ENCODE measurements at places on chromosomes 12 and 14.

- DNase-seq: no peak
Observed at GRCh38 chr12:92779902-92780301, 77.1 kb downstream of the PLEKHG7 start.

- DNase-seq: no peak
Observed at GRCh38 chr14:92624764-92625163, 111.2 kb downstream of the RIN3 start.

DNA sequence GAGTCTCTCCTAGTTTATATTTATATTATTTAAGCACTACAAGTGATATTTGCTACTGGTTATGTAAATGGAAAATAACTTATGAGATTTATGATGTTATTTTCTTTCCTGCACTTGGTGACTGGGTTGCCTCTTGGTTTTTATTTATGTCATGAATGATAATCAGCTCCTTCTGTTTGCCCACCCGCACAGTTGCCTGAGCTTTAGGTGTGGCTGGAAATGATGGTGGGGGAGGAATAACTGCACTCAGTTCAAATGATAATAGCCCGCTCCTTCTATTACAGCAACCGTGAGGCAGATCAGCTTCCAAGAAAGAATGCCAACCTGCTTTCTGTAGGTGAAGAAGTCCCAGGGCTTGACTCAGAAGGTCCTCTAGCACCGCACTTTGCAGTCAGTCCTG lies 190.2 kb upstream of the CAND1 start:
- DNase-seq: no peak

DNA sequence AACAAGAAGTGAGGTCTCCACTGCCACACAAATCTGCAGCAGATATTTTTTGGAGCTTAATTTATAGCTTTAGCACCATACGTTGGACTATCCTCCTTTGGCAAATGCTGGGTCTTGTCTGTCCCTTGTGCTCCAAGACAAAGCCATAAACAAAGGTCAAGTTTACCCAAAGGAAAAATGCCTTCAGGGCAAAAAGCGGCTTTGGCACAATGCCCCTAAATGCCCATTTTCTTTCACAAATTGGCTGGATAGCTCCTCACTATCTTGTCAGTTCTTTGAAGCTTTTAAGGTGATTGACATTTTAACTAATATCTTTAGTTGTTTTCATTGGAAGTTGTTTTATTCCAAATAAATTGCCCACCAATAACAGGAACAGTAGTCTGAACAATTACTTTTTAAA lies 59.6 kb downstream of the EML5 start:
- DNase-seq: no peak

DNA sequence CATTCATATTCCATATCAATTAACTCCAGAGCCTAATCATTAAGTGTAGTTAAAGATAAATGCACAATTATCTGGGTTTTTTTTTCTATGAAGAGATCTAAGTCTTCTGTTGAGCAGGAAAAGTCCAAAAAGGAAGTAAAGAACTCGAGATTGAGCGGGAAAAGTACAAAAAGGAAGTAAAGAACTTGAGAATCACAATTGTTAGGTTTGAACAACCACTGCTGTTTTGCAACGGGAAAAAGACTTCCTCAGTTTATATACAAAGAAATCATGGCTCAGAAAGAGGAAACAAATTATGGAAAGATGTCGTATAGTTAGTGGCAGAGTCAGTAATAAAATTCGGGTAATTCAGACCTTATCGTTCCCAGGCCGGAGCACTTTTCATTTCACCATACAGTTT lies 63.3 kb downstream of the PPP1R12A start:
- DNase-seq: no peak

DNA sequence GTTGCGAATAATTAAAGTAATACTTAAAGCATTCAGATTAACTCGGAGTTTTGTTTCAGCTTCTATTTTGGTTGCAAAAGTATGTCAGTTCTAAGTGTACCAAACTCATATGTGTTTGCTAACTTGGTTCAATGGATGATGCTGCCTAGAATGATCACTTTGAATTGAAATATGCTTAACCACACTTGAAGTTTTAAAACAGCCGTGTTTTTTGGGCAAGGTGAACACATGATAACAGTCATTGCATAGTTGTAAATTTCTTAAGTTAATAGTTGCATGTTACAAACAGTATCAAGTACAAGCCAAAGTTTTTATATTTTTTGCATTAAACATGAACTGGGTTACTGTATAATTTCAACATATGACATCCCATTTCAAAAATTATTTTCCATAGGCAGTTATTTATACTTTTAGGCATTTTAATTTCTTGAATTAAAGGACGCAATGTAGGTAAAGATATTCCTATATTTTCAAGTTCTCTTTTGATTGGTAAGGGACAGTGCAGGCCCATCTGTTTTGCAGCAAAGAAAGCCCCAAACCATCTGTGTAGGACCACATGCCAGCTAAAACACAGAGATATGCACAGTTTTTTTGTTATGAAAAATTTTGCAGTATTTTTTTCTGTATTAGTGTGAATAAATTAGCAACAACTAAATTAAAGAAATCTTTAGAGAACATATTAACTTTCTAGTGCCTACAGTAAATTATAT lies 575.5 kb downstream of the PRKD1 start:
- no peak for DNase-seq

- DNase-seq: no peak
Observed at GRCh38 chr14:89618330-89618708, 201.3 kb upstream of the FOXN3 start.

GRCh38 chr14:69291396-69291795 lies 31.4 kb downstream of the GALNT16 start:
- no peak for DNase-seq

GRCh38 chr14:58305730-58306129 lies 7.4 kb downstream of the ARID4A start:
- DNase-seq: no peak

GRCh38 chr14:75837151-75837787 lies 144.5 kb downstream of the TGFB3 start:
- DNase-seq: no peak

GRCh38 chr12:224330-224729 lies 10.4 kb upstream of the SLC6A12 start:
- DNase-seq: no peak

DNA sequence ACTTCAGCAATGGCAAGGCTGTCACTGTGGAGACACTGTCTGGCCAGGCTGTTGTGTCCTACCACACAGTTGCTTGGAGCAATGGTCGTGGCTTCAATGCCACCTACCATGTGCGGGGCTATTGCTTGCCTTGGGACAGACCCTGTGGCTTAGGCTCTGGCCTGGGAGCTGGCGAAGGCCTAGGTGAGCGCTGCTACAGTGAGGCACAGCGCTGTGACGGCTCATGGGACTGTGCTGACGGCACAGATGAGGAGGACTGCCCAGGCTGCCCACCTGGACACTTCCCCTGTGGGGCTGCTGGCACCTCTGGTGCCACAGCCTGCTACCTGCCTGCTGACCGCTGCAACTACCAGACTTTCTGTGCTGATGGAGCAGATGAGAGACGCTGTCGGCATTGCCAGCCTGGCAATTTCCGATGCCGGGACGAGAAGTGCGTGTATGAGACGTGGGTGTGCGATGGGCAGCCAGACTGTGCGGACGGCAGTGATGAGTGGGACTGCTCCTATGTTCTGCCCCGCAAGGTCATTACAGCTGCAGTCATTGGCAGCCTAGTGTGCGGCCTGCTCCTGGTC lies 4.3 kb downstream of the LRP10 start:
- DNase-seq: no peak

GRCh38 chr14:38357557-38357956 lies 101.7 kb upstream of the CLEC14A start:
- DNase-seq: no peak

DNA sequence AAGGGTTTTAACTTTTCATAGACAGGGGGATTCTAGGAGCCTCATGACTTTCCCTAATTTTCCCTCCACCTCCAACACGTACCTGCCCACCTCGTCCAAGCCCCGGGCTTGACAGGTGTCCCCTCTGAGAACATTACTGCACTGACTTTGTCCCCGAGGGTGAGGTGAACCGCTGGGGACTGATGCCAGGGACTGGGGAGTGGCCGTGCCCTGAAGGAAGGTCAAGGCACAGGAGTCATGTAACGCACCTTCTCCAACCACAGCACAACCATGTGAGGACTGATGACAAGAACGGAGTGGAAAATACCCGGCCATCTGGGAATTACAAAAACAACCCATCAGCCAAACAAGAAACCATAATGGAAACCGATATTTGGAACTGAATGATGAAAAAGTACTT lies 214.7 kb upstream of the C14orf180 start:
- DNase-seq: no peak

GRCh38 chr14:104434214-104435076 lies 145.1 kb upstream of the C14orf180 start:
- no peak for DNase-seq

- DNase-seq: no peak
Observed at GRCh38 chr12:72144553-72144952, 127.6 kb upstream of the TRHDE start.

GRCh38 chr14:84253326-84253725 lies 1276.6 kb upstream of the FLRT2 start:
- no peak for DNase-seq

GRCh38 chr12:66627270-66627987 lies 51.4 kb downstream of the GRIP1 start:
- no peak for DNase-seq

- DNase-seq: no peak
Observed at GRCh38 chr12:124371366-124371765, 76.5 kb downstream of the RFLNA start.

- DNase-seq: no peak
Observed at GRCh38 chr12:115337693-115338543, 653.9 kb upstream of the TBX3 start.

DNA sequence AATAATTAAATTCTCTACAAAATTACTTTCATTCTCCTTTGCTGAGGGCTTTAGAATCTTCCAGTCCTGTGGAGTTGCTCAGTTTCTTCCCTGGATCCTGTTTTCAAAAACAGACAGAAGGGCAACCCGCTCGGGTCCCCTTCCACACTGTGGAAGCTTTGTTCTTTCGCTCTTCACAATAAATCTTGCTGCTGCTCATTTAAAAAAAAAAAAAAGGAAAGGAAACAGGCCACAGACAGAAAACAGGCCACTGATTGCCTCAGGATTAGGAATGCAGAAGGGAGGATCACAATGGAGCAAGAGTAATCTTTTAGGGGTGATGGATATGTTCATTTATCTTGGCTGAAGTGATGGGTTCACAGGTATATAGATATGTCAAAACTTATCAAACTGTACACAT lies 29.5 kb upstream of the HIGD1C start:
- DNase-seq: no peak
